ENCODE measurements at places on chromosomes 6 and 20. TPM values are rescaled to one million over a fixed set of nuclear protein-coding genes. Genes with fewer than 3 reads are reported as not detected.

DNA sequence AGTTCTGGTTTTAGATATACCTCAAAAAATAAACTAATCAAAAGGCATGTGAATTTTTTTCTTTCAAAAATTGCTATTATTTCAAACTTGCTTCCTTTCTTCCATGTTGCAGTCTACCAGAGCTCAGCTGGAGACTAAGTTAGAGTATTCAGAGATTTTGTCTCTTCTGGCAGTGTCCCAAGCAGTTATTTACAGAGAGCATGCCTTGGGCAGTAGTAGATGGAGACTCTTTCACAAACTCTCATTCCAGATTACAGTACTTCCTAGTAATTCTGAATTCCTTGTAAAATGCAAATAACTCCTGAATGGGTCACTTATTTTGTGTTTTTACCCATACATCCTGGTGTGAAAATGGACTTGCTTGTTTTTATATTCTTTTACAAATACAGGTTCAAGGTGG is 703.4 kb downstream of the EPHA7 start:
- DNase-seq: no peak

GRCh38 chr6:170223718-170224693 is 66.9 kb downstream of the DLL1 start:
- DNase-seq: no peak

- no peak for DNase-seq
Observed at GRCh38 chr6:72699159-72699558, 77.3 kb downstream of the KCNQ5 start.

DNA sequence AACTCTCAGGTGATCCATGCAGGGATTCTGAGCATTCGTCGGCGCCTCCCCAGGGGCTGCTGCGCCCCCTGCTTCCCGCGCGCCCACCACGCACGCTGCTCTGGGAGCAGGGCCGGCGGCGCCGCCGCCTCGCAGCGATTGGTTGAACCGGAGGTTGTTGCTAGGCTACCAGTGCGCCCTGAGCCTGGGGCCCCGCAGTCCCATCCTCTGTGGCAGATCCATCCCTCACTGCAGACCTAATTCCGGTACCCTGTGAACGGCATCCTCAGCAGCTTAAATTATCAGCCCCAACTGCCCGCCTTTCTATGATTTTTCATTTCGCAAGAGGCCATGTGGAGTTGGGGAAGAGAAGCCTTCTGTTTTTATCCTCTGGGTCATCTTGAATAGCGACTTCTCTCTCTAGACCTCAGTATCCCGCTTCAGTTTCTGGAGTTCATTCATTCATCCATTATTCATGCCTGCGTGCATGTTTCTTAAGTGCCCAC is 15.4 kb downstream of the PNPLA1 start:
- no peak for DNase-seq

Gene FUCA2
- 68.8 TPM for polyA plus RNA-seq

All from right renal cortex interstitium (tissue), 3 donors.